IPS DF 19.7 (cell line): ENCODE measurements at places on chromosomes 12 and 14.

DNA sequence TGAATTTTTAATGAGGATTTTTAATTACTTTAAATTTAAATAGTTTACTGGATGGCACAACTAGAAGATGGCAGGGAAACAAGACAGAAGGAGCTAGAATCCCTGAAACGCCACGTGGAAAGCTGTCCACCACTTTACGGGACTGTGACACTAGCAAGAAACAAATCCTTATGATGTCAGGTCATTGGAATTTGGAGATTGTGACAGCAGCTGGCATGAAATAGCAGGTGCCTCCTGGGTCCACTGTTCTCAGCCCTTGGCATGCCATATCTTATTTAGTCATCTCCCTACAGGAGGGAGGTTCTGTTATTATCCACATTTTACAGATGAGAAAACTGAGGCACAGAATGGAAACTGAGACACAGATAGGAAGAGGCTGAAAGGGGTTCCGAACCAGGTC is 113.8 kb downstream of the BCL11B start:
- DNase-seq: no peak

DNA sequence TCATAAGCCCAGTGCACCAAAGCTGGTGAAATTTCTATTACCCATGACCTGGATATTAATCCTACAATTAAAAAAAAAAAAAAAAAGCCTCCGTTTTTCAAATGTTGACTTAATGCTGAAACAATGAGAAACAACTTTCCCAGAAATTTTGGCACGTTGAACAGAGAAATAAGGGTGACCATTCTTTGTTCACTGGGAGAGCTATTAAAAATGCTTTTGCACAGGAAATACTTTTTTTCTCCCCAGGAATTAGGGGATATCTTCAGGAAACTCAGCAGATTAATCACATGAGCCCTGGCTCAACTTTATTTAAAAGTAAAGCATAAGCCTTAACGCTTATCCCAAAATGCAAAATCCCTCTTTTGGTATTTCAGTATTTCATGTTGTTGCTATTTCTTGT is 54.8 kb upstream of the FLRT2 start:
- no peak for DNase-seq

DNA sequence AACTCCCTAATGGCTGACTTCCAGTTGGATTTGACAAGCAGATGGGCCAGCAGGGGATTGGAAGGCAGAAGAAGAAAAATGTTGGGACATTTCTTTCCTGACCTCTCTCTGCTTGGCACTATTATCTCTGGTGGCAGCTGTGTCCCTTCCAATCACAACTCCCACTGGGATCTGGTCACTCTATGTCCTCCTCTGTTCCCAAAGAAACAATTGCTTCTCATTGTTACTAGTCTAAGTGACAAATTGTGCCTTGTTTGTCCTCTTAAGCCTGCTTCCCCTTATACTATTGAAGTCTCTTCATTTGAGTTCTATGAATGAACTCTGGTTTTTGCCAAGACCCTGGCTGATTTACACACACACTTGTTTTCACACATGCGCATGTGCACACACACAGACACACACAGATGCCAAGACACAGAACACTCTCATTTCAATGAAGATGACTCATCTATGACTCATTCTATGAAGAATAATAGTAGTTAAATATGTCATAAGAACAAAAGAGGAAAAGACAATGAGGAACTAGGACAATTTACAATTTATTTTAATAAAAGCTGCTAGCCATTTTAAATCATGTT is 83.0 kb upstream of the FAR2 start:
- no peak for DNase-seq

DNA sequence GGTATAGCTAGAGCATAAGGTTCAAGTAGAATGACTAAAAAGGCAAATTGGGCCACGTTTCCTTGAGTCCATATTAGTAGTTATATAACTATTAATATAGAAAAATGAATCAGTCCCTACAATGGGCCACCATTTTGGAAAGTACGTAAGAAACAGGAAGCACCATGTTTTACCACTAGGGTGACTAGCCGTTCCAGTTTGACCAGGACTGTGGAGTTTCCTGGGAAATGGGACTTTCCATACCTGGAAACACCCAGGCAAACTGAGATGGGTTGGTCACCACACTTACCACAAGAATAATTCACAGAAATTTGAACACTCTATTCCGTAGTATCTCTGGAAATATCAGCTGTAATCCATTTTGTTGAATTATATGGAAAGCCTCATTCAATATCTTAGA is 2.1 kb upstream of the MAGOHB start:
- no peak for DNase-seq

DNA sequence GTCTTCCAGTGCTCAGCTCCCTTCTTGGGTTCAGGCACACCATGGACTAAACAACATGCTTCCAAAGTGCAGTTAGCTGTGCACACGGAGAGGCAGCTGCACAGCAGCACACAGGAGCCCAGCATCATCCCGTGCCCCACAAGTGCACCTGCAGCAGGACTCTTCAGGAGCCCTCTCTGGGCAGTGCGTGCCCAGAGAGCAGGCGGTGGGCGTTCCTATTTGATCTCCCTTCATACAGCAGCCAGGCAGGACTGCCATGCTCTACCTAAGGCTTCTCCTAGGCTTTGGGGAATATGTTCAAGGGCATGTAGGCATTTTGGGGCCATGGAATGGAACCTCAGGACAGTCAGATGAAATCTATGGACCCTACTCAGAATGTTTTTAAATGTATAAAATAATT is 35.5 kb downstream of the ANO2 start:
- no peak for DNase-seq

- DNase-seq: no peak
Observed at GRCh38 chr12:22657538-22657937, 32.6 kb downstream of the ETNK1 start.

GRCh38 chr14:60655119-60655897 is 6.0 kb upstream of the SIX1 start:
- DNase-seq: no peak

DNA sequence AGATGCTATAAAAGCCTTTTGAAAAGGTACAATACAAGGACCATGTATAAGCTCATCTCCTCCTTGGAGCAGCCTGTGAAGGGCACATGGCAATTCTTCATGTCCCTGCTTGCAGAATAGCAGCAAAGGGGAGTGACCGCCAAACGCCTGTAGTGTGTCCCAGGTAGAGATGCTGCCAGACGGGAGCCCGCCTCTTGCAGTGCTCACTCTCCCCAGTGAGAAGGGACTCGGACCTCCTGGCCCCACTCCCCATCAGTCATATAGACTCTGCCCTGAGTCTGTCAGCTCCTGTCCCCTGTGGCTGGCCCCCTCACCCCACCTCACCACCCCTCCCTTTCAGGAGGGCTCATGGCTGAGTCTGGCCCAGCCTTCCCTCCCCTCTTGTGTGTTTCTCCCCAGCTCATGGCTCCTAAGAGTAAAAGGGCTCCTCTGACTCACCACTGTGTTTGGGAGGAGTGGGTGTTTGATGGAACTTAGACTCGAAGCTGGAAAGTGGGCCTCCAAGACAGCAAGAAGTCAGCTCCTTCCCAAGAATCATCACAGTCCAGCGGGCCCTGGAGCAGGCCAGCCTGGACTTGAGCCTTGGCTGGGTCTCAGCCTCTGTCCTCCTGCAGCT is 40.9 kb downstream of the DEGS2 start:
- no peak for DNase-seq

DNA sequence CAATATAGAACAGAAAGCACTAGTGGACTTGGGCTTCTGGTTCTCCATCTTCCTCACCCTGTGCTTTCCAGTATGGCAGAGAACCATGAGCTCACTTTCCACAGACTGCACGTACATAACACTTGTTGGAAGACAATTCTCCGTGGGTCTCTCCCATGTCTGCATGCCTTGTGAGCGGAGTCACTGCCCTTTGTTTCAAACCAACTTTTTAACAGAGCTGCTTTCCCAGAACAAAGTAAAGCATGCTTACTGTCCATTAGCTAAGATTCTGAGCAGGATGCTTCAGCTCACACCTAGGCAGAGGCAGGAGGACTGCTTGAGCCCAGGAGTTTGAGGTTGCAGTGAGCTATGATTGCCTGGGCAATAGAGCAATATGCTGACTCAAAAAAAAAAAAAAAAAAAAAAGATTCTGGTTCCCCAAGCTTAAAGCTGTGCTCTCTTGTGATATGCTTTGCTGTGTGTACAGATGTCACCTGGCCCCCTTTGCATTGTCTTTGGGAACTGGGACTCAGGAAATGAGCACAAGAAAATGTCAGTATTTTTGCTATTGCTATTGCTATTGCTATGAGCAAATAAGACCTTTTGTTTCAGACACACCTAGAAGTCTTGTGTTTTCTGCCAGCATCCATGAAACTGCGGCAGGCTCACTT is 54.6 kb upstream of the PTGR2 start:
- DNase-seq: no peak

GRCh38 chr14:105201156-105201924 is 20.2 kb upstream of the NUDT14 start:
- no peak for DNase-seq

GRCh38 chr14:99899578-99900178 is 106.5 kb downstream of the EML1 start:
- no peak for DNase-seq

- no peak for DNase-seq
Observed at GRCh38 chr14:35287431-35288013, 4.7 kb upstream of the PSMA6 start.

DNA sequence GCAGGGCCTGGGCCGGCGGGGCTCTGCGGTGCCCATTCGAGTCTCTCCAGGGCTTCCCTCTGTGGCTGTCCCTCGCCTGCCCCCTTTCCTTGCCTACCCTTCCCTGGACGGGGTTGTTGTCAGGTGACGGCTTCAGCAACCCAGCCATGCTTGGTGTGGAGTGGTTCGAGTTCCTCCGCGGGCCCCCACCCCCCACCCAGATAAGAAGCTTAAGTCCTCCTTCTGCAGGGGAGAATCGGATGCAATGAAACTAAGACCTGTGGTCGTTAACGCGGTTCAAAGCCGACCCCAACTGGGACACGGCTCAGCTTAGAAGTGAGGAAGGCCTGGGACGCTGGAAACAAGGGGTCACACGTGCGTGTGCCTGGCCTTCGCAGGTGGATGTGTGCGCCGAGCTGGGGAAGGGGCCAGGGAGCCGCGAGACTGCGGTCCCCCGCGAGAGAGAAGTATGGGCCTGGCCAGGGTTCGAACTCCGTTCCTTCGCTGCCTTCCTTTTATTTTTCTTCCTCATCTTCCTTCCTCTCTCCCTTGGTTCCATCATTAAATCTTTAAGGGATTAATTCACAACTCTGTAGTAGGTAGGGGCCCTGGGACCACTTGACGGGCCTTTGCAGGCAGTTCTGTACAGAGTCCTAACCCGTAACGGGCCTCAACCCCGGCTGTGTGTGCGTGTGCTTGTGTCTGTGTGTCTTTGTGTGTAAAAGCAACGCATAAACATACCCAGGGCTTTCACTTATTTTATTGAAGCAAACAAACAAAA is 3.5 kb downstream of the TTC6 start:
- DNase-seq: no peak

- no peak for DNase-seq
Observed at GRCh38 chr12:50953047-50953446, 703 bp downstream of the HIGD1C start.

- DNase-seq: no peak
Observed at GRCh38 chr12:64522807-64523206, 70.9 kb downstream of the TBK1 start.

GRCh38 chr12:52739963-52740362 is 36.6 kb upstream of the KRT77 start:
- no peak for DNase-seq

GRCh38 chr12:104060791-104061190 is 3.5 kb upstream of the HCFC2 start:
- DNase-seq: no peak

DNA sequence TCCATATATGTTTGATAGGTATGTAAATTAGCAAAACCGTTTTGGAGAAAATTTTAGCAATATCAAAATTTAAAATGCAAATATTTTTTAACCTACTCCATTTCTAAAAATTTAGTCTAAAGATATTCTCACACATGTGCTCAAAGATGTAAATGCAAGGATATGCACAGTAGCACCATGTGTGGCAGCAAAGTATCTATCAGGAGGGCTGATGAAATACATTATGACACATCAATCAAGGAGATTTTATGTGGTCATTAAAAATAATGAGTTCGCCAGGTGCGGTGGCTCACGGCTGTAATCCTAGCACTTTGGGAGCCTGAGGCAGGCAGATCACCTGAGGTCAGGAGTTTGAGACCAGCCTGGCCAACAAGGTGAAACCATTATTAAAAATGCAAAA is 8.0 kb upstream of the C1R start:
- DNase-seq: no peak

DNA sequence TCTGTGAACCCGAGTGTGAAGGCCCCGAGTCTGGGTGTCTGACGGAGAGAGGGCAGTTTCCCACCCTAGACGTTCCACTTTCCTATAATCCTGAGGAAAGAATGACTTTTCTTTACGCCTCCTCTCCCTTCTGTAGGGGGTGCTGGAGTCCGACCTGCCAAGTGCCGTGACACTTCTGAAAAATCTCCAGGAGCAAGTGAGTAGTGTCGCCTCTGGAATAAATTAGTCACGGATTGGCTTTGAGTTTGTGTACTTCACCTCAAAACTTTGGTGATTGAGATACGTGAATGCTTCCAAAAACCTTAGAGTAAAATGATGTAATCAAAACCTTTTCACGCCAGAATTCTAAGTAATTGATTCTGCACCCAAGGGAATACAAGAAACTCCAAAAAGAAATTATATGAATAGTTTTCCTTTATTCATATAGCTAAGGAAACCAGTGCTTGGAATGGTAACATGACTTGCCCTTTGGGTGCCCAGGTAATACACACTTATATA is 452 bp downstream of the NGDN start:
- no peak for DNase-seq

- DNase-seq: no peak
Observed at GRCh38 chr14:89117012-89117411, 292.6 kb downstream of the TTC8 start.

- DNase-seq: no peak
Observed at GRCh38 chr12:67070604-67071003, 198.6 kb upstream of the CAND1 start.

- DNase-seq: no peak
Observed at GRCh38 chr14:53350429-53350828, 197.3 kb upstream of the DDHD1 start.

- no peak for DNase-seq
Observed at GRCh38 chr12:62778187-62778586, 156.8 kb downstream of the PPM1H start.

- no peak for DNase-seq
Observed at GRCh38 chr14:68702135-68702534, 90.7 kb downstream of the ZFP36L1 start.

GRCh38 chr12:3313675-3314663 is 177.0 kb upstream of the PRMT8 start:
- DNase-seq: no peak

DNA sequence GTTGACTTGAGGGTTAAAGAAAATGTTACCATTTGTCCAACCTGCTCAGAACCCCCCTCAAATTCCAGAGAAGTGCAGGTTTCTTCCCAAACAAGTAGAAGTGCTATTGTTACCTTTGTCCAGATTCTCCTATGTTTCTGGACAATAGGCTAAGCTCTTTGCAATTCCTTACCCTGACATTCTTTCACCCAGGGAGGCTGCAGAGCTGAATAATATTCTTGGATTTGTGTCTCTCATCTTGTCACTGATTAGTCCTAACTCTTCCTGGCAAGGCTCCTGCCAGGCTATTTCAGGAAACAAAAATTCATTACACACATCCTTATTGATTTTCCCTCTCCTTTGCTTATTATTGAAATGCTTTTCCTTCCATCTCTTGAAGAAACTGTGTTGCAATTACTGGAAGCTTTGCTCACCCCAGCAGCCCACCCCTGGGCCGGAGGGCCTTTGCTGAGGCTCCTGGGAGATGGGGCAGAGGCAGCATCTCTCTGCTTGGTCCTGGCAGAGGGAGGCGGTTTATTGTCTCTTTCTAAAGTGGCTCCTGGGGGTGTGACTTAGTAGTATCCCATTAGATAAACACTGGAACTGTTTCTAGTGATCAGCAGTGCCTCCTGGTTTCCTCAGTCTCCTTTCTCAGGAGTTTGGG is 207.5 kb upstream of the PELI2 start:
- DNase-seq: no peak

GRCh38 chr14:101009531-101009930 is 106.0 kb upstream of the RTL1 start:
- DNase-seq: no peak
